ENCODE measurements at places on chromosomes 2 and 18.

GRCh38 chr18:39627936-39628335 is 2062.3 kb upstream of the CELF4 start:
- no peak for DNase-seq

DNA sequence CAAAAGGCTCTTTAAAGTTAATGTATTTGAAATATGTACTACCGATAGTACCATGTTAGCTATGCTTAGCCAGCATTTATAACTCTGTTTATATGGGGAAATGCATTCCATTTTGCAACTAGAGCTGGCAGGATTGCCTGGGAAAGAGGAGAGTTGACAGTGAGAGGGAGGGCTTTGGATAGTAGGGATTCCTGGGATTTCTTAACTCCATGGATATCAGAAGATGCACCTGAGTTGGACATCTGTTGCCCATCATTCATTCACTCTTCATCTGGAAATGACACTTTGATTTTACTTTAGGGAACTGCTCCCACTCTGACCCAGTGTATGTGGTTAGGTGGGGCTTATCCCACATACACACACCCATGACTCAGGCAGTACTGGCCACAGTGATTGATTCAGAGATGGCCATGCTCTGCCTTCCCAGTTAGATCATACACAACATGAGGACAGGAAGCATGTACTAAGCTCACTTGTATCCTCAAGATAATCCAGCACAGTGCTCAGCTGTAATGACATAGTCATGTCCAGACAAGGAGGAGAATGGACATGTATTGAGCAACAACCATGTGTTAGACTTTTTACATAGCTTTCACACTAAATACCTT is 248.8 kb downstream of the MREG start:
- DNase-seq, result no peak

- DNase-seq, result no peak
Observed at GRCh38 chr2:12169721-12170120, 423.3 kb downstream of the LPIN1 start.

DNA sequence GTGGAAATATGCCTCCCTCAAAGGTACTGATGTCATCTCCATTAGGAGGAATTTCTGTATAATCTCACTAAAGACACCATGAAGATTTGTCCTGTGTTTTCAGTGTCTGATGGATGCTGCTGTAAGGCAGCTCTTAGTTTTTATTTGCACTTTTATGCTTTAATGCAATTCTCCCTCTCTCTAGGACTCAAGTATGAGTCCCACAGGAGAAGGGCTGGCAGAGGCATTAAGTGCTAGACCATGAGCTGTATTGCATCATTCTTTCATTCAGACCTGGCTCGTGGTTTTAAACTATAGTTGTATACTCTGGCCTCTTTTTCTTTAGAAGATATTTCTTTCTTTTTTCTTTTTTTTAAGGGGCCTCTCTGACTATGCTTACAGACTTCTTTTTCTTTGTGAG is 805.6 kb downstream of the DPP10 start:
- DNase-seq, result no peak

DNA sequence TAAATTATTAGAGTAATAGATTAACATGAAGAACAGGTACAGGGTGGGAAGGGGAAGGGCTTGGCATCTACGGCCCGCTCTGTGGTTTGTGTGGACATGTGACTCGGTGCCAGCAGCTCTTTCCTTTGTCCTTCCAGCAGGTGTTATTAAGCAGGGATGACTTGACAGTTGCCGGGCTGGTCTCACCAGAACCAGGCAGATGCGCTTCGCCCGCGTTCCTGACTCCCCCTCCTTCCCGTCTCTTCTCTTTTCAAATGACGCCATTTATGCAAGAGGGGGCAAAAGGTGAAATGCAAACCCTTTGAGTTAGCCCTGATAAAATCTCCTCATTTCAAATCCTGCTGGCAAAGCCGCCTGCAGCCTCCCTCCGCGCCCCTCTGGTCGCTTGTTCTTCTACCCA is 38.9 kb upstream of the MGAT4A start:
- no peak for DNase-seq

DNA sequence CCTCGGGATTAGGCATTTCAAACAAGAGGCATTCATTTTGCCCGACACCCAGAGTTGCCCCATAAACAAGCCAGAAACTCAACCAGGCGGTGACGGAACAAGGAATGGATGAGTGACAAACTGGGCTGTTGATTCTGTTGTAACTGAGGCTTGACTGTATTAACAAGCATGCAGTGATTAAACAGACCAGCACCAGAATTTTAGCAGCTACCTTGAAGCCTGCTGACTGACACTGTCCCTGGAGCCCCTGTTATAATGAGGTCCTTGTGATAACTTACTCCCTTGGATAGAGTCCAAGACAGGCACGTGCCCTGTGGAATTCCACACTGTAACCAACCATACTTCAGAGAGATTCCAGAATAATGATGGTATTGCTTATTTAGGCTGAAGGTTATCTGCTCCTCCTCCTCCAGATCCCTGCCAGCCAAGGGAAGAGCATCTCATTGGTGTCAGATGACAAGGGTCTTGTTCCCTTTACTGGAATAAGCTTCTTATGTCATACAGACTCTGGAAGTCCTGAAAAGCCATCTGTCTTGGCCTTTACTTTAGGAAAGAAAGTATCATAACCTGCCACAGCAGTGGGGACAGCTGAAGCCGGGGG is 97.1 kb upstream of the RMDN2 start:
- no peak for DNase-seq

DNA sequence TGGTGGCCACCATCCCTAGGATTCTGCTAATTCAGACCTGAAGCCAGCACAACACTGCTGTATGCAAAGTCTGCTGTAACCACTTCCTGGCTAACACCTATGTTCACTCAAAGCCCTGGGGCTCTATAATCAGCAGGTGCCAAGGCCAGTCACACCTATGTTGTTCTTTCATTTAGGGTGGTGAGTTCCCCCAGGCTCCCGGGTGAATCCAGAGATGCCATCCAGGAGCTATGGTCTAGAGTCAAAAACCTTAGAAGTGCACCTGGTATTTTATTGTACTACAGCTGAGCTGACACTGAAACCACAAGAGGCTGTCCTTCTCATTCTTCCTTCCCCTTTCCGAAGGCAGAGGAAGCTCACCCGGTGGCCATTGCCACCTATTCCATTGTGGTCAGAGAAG is 46.2 kb upstream of the CCDC141 start:
- no peak for DNase-seq

- no peak for DNase-seq
Observed at GRCh38 chr2:14148216-14148615, 484.3 kb upstream of the LRATD1 start.

DNA sequence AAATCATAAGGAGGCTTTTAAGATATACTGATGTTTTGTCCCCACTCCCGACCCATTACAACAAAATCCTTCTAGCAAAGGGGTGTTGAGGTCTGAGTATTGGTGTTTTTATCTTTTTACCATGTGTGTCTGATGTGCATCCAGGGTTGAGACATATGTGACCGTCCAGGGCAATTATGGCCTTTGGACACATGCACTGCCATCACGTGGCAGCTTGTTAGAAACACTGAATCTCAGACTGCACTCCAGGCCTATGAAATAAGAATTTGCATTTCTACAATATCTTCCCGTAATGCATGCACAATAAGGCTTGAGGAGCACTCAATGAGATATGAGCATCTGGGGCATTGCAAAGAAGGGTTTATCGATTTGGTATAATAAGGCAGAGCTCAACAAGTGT is 235.1 kb upstream of the ZNF804A start:
- DNase-seq, result no peak

- no peak for DNase-seq
Observed at GRCh38 chr2:33042819-33043218, 96.1 kb downstream of the LTBP1 start.

GRCh38 chr2:174778085-174778981 is 14.1 kb upstream of the CHRNA1 start:
- DNase-seq, result no peak

DNA sequence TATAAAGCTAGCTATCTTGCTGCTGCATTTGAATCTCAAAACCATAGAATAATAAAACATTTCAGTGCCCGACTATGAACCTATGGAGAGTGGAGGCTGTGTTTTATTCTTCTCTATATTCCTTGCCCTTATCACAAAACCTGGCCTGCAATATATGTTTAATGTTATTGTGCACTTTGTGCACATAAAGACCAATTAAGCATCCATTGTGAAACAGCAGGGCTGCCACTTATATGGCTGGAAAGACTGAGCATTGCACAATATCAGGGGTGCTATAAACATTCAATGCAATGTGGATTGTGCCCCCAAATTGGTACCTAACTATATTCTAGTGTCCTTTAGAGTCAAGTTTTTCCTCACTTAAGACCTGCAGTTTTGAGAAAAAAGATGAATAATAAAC is 83.2 kb downstream of the RDH14 start:
- DNase-seq, result no peak

GRCh38 chr2:206472094-206472493 is 28.8 kb downstream of the ADAM23 start:
- DNase-seq, result no peak

DNA sequence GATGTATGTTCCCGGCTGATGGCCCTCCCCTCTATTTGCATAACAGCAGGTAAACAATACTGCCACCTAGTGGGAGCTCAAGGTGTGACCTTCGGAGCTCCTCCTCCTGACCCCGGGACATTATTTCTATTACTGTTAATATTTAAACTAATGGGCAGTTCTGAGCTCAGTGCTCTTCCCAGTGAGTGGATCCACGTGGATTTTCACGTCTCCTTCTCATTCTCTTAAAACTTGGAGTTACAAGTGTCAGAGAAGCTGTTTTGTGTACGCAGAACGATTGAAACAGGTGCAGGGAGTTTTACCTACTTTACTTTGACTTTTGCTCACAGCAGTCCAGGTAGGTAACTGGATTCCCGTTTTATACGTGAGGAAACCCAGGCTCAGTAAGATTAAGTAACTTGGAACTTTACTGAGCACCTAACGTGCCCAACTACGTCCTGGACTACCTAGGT is 127.3 kb downstream of the PRKCE start:
- peak; percentile 38 for DNase-seq

DNA sequence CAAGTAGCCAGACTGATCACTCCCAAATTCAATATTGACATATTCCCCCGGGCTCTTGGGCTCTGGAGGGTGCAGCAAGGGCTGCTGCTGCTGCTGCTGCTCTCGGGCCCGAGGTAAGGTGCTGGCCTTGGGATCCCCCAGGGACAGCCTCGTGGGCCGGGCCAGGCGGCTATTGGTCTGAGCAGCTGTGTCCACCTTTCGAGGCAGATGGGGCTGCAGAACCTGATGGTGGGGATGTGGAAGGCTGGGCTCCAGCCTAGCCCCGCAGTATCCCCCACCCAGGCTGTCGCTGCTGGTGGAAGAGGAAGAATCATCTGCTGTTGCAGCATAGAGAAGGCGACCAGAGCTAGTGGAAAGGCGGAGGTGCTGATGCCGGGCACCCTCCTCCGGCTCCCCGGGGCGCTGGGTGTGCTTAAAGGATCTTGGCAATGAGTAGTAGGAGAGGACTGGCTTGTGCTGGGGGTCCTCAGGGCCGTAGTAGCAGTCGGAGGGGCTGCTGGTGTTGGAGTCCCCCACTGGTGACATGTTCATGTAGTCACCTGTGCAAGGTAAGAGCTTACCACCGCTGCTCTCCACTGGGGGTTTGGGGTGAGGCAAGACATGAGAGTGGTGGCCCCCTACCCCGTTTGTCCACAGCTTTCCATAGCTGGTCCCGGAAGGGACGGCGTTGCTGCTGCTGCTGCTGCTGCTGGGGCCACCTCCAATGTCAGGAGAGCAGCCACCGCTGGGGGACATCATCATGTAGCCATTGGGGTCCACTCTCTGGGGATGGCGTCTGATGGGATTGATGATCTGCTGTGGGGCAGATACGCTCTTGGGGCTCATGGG is 3.4 kb downstream of the IRS1 start:
- no peak for DNase-seq

GRCh38 chr18:1050012-1050657 is 145.5 kb downstream of the ADCYAP1 start:
- DNase-seq, result no peak

DNA sequence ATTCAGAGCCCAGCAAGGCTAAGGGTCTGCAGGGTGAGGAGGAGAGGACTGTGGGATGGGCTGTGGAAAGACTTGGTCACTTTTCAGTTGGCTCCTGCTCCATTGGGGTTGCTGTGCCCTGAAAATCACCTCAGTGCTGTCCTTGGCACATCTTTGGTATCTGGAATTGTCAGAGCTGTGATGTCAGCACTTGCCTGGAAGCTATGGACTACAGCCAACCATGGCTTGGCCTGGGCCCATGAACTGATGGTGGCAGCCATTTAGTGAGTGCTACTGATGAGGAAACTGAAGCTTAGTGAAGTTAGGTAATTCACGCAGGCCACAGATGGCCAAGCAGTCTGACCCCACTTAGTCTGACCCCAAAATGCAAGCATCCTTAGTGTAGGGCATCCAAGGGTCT is 121.8 kb upstream of the SERPINE2 start:
- DNase-seq, result no peak

Measured in iPS DF 19.7 (cell line).